CD8-positive, alpha-beta T cell (primary cell): ENCODE measurements at places on chromosomes 11 and 22. TPM values are rescaled to one million over a fixed set of nuclear protein-coding genes. Genes with fewer than 3 reads are reported as not detected.
A peak's percentile ranks its signal among the peaks of the same experiment; 100 is the strongest.

GRCh38 chr22:46465793-46466192 lies 71.6 kb downstream of the CELSR1 start:
- no peak for DNase-seq

DNA sequence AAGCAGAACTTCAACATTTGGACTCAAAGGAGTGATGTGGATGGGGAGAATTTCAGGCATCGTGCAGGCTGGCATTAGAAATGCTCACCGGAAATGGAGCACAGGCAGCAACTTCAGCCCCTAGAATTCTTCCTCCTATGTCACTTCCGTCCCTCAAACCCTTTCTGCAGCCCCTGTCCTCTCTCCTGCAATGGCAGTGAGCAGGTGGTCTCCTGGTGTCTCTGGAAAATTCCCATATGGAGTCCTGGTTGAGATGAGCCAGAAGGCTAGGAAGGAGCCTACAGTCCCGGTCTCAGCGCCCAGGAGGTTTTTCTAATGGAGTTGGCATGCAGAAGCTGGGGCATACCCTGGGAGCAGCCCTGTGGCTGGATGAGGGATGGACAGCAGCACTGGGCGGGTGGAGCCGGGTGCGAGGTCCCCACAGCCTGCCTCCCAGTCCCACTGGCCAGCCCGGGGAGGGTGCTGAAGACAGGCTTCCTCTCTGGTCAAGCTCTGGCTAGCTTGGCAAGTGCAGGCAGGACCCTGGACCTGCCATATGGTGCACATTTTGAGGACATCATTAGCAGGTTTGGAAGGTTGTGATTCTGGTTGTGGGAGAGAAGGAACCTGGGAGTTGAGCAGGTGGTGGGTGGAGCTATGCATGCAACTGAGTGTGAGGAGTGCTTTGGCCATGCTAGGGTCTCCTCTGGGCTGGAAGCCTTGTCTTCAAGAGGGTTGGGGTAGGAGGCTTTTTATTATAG lies 59.8 kb upstream of the B3GAT1 start:
- DNase-seq, result peak; percentile 29

- DNase-seq, result peak; percentile 84
These were observed 1.4 kb upstream of the CPT1A start for GRCh38 chr11:68843052-68843561.

The C11orf91 gene
- not detected for total RNA-seq
